ENCODE measurements at places on chromosomes 7 and 10.

- DNase-seq, result no peak
Measured at GRCh38 chr7:22698767-22699166, 28.2 kb upstream of the IL6 start.

DNA sequence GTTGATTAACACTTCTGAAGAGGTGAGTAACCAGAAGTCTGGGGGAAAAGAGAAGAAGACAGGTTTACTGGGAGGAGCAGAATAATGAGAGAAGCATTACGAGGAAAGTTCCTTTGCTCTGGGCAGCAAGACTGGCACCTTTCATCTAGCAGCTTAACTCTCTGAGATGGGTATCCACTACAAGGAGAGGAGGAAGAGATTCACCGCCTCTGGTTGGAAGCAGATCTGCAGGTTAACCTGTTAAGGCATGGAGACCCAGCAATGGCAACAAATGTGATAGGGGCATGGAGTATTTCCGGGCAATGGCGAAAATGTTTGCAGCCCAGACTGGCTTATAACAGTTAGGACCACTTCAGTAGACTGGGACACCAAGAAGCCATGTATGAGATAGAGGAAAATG is 162.2 kb downstream of the TFEC start:
- no peak for DNase-seq

DNA sequence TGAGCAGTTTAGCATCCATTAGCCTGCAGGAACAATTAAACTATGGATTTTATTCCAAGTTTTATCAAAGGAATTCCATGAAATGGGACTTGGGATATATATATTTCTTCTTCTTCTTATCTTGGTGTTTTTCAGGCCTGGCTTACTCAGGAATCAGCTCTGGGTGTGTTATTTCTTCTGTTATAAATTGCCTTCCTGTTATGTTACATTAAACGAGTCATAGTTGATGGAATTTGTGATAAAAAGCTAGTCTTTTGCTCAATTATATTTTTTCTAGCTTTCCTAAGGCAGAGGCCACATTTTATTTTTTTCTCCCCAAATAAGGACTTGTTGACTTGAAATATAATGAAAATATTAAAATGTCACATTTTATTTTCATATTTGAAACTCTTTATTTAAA is 141.3 kb downstream of the EPC1 start:
- no peak for DNase-seq

DNA sequence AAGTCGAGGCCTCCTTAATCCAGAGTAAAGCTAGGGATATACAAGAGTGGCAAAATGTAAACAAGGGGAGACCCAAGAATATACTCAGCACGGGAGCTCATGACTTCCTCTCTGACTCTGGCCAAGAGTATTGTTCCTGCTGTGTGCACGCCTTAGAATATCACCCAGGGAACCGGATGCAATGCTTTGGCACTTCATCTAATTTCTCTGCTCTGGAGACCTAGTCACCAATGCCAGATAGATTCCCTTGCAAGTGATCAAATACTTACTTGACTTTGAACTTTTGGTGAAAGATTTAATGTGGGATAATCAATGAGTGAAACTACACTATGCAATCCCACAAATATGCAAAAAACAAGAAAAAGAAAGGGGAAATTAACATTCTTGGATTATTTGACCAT is 695.5 kb downstream of the INHBA start:
- DNase-seq, result no peak

- DNase-seq, result peak; percentile 37
Measured at GRCh38 chr7:111108000-111108399, 17.1 kb downstream of the LRRN3 start.

- no peak for DNase-seq
Measured at GRCh38 chr10:118804262-118804773, 49.5 kb upstream of the CACUL1 start.

GRCh38 chr7:79615466-79615865 is 162.0 kb upstream of the MAGI2 start:
- no peak for DNase-seq

GRCh38 chr7:42750172-42750571 is 161.7 kb downstream of the C7orf25 start:
- peak; percentile 8 for DNase-seq

- no peak for DNase-seq
Measured at GRCh38 chr7:5470167-5470532, 46.5 kb upstream of the TNRC18 start.

GRCh38 chr10:29239569-29240472 is 49.0 kb upstream of the LYZL1 start:
- DNase-seq, result no peak

- DNase-seq, result no peak
Measured at GRCh38 chr10:49834976-49835375, 72.9 kb upstream of the OGDHL start.

DNA sequence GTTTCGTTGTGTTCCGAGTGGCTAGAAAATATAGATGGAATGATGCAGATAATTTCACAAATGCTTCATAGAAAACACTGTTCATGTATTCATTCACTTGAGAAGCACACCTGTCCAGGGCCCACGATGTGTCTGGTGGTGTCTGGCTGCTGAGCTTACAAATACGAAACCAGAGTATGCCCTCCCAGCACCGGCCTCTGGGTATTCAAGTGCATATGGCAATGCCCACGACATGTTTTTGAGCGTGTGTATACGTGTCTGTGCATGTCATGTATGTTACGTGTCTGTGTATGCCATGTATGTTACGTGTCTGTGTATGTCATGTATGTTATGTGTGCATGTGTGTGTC is 37.9 kb downstream of the IL2RA start:
- DNase-seq, result no peak

DNA sequence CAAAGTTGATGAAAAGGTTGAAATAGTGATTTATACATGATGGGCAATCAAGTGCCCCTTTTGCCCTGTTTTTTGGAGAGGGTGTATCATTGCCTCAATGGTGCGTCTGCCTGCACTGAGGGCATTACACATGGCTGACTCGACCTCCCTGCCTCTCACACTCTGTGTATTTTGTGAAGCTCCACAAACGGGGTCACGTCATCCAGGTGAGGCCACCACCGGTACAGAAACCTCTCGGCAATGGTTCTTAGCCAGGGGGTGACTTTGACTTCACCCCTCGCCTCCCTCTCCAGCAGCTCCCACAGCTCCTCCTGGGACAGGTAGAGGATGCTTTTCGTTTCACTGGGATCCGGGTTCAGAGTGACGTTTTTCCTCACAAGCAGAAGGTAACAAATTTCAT is 6.3 kb downstream of the IDI2 start:
- DNase-seq, result no peak

GRCh38 chr10:127872011-127872761 is 20.6 kb downstream of the CLRN3 start:
- DNase-seq, result no peak

- DNase-seq, result no peak
Measured at GRCh38 chr7:16563281-16564022, 36.8 kb downstream of the LRRC72 start.

- DNase-seq, result no peak
Measured at GRCh38 chr10:132233501-132234085, 46.8 kb downstream of the DPYSL4 start.

- no peak for DNase-seq
Measured at GRCh38 chr10:28881171-28881882, 204.0 kb downstream of the BAMBI start.

GRCh38 chr7:34070511-34071323 is 165.4 kb downstream of the BMPER start:
- DNase-seq, result no peak

- no peak for DNase-seq
Measured at GRCh38 chr7:55082228-55082603, 63.4 kb downstream of the EGFR start.

- DNase-seq, result no peak
Measured at GRCh38 chr7:118938845-118939244, 714.3 kb downstream of the ANKRD7 start.

DNA sequence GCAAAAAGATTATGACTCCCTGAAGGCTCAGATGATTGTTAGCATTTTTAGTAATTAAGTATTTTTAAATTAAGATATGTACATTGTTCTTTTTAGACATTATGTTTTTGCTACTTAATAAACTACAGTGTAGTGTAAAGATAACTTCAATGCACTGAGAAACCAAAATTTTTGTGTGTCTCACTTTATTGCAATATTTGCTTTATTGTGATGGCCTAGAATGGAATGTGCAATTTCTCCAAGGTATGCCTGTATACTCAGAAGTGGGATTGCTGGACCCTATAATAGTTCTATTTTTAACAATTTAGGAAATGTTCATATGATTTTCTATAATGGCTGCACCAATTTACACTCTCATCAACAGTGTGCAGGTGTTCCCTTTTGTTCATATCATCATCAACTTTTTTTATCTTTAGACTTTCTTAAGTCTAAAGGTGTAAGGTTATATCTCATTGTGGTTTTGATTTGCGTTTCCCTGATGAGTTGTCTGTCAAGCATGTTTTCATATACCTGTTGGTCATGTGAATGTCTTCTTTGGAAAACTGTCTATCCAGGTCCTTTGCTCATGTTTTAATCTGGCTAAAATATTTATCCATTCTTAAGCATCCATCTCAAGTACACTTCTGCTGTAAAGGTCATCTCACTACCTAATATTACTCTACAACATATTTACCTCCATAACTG is 1323.5 kb upstream of the LRRTM3 start:
- no peak for DNase-seq

GRCh38 chr7:151113344-151114150 is 27.3 kb downstream of the AGAP3 start:
- DNase-seq, result no peak

- peak; percentile 86 for DNase-seq
Measured at GRCh38 chr10:10320956-10321355, 696.7 kb upstream of the CELF2 start.

DNA sequence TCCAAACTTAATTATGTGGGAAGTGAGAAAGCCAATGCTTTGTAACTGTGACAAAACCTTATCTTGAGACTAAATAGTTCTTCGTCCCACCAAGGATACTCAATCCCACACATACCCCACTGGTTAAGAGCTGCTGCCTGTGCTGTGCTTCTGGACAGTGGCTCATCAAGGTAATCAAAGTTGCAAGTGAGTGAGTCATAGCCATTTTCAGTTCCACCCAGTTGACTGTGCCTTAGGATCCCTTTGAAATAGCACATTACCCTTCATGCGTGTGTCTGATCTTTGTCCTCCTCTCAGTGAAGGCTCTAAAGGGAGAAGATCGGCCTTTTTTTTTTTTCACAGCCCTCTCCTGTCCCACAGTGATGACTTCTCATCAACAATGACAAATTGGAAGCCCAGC is 706.0 kb upstream of the AUTS2 start:
- no peak for DNase-seq

GRCh38 chr10:97571622-97572021 is 957 bp upstream of the ANKRD2 start:
- DNase-seq, result no peak

DNA sequence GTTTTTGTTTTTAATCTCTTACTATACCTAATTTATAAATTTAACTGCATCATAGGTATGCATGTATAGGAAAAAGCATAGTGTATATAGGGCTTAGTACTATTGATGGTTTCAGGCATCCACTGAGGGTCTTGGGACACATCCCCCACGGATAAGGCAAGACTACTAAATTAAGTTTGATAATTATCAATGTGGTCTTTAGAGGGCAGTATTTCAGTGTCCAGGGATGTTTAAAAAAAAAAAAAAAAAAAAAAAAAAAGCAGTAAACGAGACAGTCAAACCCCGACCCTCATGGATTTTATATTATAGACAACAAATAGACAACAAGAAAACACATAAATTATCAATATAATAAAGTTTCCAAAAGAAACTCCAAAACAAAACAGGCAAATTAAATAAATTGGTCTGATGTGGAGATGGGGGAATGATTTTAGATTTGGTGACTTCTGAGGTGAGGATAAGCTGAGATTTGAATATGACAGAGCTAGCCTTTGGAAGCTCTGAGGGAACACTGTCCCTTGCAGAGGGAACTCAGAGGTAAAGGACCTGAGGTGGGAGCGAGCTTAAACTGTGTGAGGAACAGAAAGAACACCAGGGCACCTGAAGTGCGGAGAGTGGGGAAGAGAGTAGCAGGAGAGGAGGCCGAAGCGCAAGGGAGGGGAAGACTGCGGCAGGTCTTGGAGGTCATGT is 14.8 kb downstream of the ACSM6 start:
- DNase-seq, result no peak

DNA sequence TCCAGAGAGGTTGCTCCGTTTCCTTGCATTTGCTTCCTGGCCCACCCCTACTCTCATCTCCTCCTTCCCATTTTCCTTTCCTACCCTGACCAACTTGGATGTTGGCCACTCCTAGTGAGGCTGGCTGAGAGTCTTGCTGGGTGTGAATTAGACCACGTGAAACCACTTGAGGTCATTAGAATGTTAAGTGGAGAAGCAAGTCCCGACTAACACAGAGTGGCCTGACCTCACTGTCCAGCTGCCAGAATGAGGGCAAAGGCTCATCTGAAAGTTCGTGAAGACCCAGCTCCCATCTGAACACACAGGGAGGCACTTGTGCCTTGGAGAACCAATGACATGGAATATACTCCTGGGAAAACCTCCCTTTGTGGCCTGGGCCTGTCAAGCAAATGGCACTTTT is 80.8 kb downstream of the WDR11 start:
- DNase-seq, result no peak

GRCh38 chr10:29530112-29530976 is 104.4 kb downstream of the SVIL start:
- DNase-seq, result no peak

DNA sequence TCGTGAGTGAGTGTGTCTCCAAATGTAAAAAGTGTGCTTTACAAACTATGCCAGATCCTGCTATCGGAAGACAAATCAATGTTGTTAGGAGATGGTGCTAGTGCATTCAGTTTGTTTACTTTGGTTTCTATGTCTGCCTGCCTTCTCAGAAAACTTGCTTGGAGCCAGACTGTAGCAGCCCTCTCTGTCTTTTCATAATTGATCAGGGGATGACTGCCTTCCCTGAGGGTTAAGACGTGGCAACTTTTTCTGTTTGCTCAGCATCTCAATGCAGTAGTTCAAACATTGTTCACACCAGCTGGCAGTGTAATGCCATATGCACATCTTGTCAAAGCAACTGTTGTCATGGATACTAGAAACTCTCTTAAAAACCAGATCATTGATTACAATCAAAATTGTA is 118.5 kb downstream of the FOXP2 start:
- DNase-seq, result no peak

- no peak for DNase-seq
Measured at GRCh38 chr10:77529050-77529576, 108.5 kb downstream of the KCNMA1 start.

- peak; percentile 57 for DNase-seq
Measured at GRCh38 chr10:101897633-101898032, 54.0 kb upstream of the KCNIP2 start.

DNA sequence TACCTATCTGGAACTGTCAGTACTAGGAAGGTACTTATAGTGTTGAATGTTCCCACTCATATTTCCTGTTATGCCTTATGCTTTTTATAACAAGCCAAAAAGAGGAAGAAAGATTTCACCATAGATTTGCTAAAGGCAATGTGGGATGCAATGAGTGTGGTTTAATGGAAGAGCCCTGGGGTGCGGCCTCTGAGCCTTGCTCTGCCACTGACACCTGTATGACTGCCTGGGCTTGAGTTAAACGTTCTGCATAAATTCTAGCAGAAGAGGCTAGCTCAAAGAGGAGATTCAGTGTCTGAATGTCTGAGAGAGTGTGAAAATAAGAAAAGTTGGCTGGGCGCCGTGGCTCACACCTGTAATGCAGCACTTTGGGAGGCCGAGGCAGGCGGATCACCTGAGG is 143.8 kb downstream of the TPST1 start:
- DNase-seq, result no peak

- DNase-seq, result no peak
Measured at GRCh38 chr7:135910393-135911036, 66.6 kb downstream of the MTPN start.
